ENCODE measurements at places on chromosomes 4 and X. TPM values are rescaled to one million over a fixed set of nuclear protein-coding genes. Genes with fewer than 3 reads are reported as not detected.

DNA sequence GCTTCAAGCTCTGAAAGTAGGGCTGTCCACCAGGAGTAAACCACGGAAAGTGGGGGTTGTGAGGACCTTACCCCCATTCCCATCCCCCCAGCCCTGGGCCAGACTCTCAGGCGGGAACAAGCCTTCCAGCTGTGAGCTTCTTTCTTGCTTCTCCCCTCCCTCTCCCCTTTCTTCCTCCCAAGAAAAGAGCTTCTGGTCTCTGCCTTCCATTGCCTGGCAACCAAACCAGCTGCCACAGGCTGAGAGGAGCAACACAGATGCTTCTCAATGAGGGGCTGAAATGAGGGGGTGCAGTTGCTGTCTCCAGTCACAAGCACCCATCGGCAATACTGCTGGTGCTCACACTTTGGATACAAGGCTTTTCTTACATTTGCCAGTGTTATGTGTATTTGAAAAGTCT, 72.5 kb downstream of the SLC16A2 start:
- no peak for DNase-seq
- no peak overlapping the region for H3K4me3 ChIP-seq
- no peaks in the 10 kb centered on the region for H3K36me3 ChIP-seq
- no peaks in the 10 kb centered on the region for H3K27me3 ChIP-seq

DNA sequence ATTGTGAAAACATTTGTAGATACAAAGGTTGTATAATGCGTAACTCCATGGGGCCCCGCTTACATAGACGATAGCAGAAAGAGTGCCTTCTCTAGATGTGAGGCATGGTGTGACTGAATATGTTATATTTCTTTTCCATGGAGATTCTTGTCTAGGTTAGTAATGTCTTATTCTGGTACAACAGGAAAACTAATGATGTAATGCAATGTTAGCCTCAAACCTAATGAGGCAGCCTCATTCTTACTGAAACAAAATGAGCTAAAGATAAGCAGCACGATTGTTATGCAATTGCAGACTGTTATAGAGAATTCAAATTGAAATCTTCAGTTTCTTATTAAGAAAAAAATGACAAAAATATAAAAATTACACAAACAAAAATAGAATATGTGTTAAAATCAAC, 171.1 kb upstream of the ANKRD50 start:
- H3K4me1 ChIP-seq: no peaks in the 10 kb centered on the region
- DNase-seq: no peak
- no peak overlapping the region for H3K4me3 ChIP-seq
- H3K27ac ChIP-seq: no peak overlapping the region

GRCh38 chr4:110128029-110128428, 70.4 kb downstream of the ELOVL6 start:
- H3K4me3 ChIP-seq: no peak overlapping the region
- H3K27ac ChIP-seq: no peak overlapping the region
- no peaks in the 10 kb centered on the region for H3K36me3 ChIP-seq
- no peaks in the 10 kb centered on the region for H3K4me1 ChIP-seq
- DNase-seq: no peak

DNA sequence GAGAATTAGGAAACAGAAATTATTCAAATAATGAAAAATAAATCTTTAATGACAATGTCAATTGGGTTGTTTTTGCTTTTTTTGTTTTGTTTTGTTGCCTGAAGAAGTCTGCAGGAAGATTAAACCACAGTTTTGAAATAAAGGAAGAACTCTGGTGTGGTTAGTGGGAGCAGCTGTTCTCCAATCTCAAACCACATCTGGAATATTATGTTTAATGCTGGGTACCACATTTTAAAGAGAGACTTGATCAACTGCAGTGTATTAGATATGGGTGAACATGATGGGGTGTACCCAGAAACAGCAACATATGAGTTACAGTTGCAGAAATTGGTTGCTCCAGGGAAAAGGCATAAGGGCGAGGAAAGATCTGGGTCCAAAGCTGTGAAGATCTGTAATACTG, 171.2 kb upstream of the RPL34 start:
- DNase-seq: no peak
- H3K27ac ChIP-seq: no peak overlapping the region
- no peaks in the 10 kb centered on the region for H3K36me3 ChIP-seq
- H3K27me3 ChIP-seq: no peaks in the 10 kb centered on the region

- no peaks in the 10 kb centered on the region for H3K36me3 ChIP-seq
- no peaks in the 10 kb centered on the region for H3K4me1 ChIP-seq
- H3K27me3 ChIP-seq: no peaks in the 10 kb centered on the region
- no peak overlapping the region for H3K4me3 ChIP-seq
Measured at GRCh38 chr4:187286525-187286924, 562.9 kb upstream of the FAT1 start.

GRCh38 chr4:83340692-83341343, 6.2 kb upstream of the HPSE start:
- H3K27me3 ChIP-seq: no peaks in the 10 kb centered on the region
- no peak for DNase-seq
- no peak overlapping the region for H3K27ac ChIP-seq
- no peaks in the 10 kb centered on the region for H3K4me1 ChIP-seq

- no peak overlapping the region for H3K27ac ChIP-seq
- no peaks in the 10 kb centered on the region for H3K27me3 ChIP-seq
- H3K4me3 ChIP-seq: no peak overlapping the region
Measured at GRCh38 chr4:145183023-145183422, 2.6 kb upstream of the OTUD4 start.

DNA sequence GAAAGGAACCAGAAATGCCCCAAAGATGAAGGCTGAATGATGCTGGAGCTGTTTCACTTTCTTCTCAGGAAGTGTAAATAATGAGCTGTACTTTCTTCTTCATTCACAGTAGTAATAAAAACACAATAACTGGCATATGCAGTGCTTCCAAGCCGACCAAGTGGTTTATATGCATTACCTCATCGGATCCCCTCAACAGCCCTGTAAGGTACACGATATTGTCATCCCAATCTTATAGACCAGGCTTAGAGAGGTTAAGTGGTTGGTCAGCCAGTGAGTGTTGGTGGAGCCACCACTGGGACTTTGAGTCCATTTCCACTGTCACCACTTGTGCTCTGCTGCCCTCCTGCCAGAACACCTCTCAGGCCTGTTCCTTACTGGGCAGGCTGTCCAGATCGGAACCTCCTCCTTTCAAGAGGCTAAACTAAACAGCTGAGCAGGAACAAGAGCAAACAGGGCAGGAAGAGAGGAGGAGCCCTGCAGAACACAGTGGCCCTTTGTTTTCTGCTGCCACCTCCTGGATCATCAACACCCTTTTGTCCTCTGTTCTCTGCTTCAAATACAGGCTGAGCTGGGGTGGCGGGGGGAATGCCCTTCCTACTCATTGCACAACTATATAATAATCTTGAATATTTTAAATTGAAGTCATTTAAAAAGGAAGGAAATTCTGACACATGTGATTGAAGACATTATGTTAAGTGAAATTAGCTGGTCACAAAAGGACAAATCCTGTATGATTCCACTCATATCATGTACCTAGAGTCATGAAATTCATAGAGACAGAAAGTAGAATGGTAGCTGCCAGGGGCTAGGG, 112.5 kb upstream of the ATP6AP2 start:
- no peaks in the 10 kb centered on the region for H3K36me3 ChIP-seq
- no peak overlapping the region for H3K4me3 ChIP-seq
- peaks cover 6% of the 10 kb centered on the region for H3K4me1 ChIP-seq
- no peaks in the 10 kb centered on the region for H3K27me3 ChIP-seq

DNA sequence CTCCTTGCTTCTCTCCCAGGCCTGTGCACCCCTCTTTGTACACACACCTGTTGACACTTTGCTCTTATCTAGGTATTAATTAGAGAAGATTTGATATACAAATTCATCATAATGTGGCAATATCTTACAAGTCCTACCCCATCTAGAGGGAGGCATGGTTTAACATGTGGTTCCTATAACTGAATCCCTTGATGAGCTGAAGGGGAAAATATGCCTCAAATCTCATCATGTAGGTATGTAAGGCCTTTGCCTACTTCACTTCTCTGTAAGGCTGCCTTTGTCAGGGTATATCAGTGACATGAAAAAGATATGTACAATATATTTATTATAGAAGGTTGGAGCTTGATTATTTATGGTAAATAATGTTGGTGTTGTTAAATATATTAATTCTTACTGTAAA, 31.9 kb downstream of the HTR2C start:
- DNase-seq: no peak
- no peaks in the 10 kb centered on the region for H3K27me3 ChIP-seq
- H3K27ac ChIP-seq: no peak overlapping the region
- no peaks in the 10 kb centered on the region for H3K36me3 ChIP-seq
- no peak overlapping the region for H3K4me3 ChIP-seq

- H3K27ac ChIP-seq: no peak overlapping the region
- no peaks in the 10 kb centered on the region for H3K27me3 ChIP-seq
- no peaks in the 10 kb centered on the region for H3K36me3 ChIP-seq
- H3K4me1 ChIP-seq: peaks cover 4% of the 10 kb centered on the region
- no peak for DNase-seq
Measured at GRCh38 chr4:40608628-40609027, 21.0 kb downstream of the RBM47 start.

- H3K27ac ChIP-seq: no peak overlapping the region
- DNase-seq: no peak
- no peak overlapping the region for H3K4me3 ChIP-seq
Measured at GRCh38 chrX:118181030-118181429, 64.4 kb upstream of the KLHL13 start.

DNA sequence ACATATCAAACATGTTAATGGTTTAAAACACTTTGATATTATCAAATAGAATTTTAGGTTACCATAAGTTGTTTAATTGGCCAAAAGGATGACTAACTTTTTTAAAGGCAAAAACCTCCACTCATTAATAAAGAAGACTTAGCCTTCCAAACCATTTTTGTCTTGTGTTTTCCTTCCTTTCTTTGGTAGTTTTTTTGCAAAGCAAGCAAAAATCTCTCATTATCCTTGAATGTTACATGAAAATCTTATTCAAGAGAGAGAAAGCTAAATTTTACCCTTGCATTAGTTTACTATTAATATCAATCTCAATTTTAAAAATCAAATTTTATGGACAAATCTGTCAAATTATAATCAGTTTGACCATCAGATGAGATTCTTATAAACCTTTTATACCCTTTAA, 419.5 kb downstream of the SPIN4 start:
- no peaks in the 10 kb centered on the region for H3K4me1 ChIP-seq
- no peaks in the 10 kb centered on the region for H3K36me3 ChIP-seq
- H3K27me3 ChIP-seq: no peaks in the 10 kb centered on the region
- no peak overlapping the region for H3K4me3 ChIP-seq
- H3K27ac ChIP-seq: no peak overlapping the region

GRCh38 chr4:65624651-65625050, 45.6 kb downstream of the EPHA5 start:
- no peak for DNase-seq
- no peak overlapping the region for H3K27ac ChIP-seq
- no peak overlapping the region for H3K4me3 ChIP-seq
- H3K4me1 ChIP-seq: no peaks in the 10 kb centered on the region
- no peaks in the 10 kb centered on the region for H3K36me3 ChIP-seq

DNA sequence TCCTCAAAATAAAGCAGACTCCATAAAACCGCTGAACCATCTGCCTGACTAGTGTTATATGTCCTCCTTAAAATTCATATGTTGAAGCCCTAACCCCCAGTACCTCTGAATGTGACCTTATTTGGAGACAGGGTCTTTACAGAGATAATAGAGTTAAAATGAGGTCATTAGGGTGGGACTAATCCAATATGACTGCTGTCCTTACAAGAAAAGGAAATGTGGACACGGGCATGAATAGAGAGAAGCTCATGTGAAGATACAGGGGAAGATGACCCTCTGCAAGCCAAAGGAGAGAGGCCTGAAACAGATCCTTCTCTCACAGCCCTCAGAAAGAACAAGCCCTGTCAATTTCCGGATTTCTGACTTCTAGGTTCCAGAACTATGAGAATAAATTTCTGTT, 82.0 kb upstream of the KLHL13 start:
- no peaks in the 10 kb centered on the region for H3K36me3 ChIP-seq
- H3K4me1 ChIP-seq: no peaks in the 10 kb centered on the region
- no peaks in the 10 kb centered on the region for H3K27me3 ChIP-seq
- H3K27ac ChIP-seq: no peak overlapping the region

GRCh38 chr4:143587703-143588102, 74.2 kb downstream of the SMARCA5 start:
- no peaks in the 10 kb centered on the region for H3K36me3 ChIP-seq
- DNase-seq: no peak
- no peak overlapping the region for H3K4me3 ChIP-seq

DNA sequence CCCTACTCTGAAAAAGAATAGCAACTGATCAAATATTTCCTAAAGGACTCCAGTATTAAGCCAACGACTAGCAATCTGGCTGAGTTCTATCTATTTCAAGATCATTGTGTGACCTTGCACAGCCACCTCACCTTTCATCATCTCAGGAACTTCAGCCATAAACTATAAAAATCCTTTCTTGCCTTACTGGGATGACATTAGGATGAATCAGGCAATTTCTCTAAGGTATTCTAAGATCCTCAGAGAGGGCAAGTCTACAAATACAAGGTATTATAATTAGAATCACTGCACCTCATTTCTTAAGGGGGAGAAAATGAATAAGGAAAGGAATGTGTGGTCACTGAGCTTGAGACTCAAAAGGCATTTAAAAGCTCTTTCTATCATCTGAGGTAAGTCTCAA, 152.6 kb downstream of the GRIA3 start:
- no peak for DNase-seq
- H3K27ac ChIP-seq: no peak overlapping the region
- no peaks in the 10 kb centered on the region for H3K4me1 ChIP-seq
- H3K36me3 ChIP-seq: no peaks in the 10 kb centered on the region
- H3K27me3 ChIP-seq: no peaks in the 10 kb centered on the region

DNA sequence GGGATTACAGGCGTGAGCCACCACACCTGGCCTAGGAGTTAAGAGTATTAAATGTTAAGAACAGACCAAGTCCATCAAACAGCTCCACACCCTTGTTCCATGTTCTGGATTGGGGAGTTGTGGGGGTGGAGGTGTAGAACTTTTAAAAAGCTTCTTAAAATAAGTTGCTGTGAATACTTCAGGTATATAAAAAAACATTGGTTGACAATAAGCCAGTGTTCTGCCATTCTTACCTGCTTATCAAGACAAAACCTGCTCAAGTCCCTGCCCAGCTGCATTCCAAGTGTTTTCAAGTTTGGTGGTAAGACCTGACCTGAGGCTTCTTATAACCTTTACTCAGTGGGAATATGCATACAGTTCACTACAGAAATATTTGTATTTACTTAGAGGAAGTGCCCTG, 6.4 kb downstream of the RBM3 start:
- peaks cover 32% of the 10 kb centered on the region for H3K36me3 ChIP-seq
- no peaks in the 10 kb centered on the region for H3K27me3 ChIP-seq
- H3K4me3 ChIP-seq: no peak overlapping the region

- peaks cover 41% of the 10 kb centered on the region for H3K4me1 ChIP-seq
- H3K27me3 ChIP-seq: no peaks in the 10 kb centered on the region
- no peak overlapping the region for H3K4me3 ChIP-seq
Measured at GRCh38 chr4:184387351-184387750, 87.0 kb downstream of the IRF2 start.

IL2 gene
- total RNA-seq: not detected

HSPA4L gene
- 7.7 TPM for total RNA-seq

KLHL13 gene
- not detected for total RNA-seq

CXCL11 gene
- total RNA-seq: 0.98 TPM

FATE1 gene
- total RNA-seq: not detected

ATP1B4 gene
- total RNA-seq: not detected
